ENCODE measurements at places on chromosomes 5 and 9. TPM values are rescaled to one million over a fixed set of nuclear protein-coding genes. Genes with fewer than 3 reads are reported as not detected.

Gene CCDC183
- total RNA-seq, result 0.55 TPM

Gene RNF208
- 0.17 TPM for total RNA-seq

Gene ABITRAM
- 13.1 TPM for total RNA-seq

Gene LCNL1
- 0.26 TPM for total RNA-seq

Gene NMUR2
- not detected for total RNA-seq

Gene GALNT12
- total RNA-seq, result 5.4 TPM

DNA sequence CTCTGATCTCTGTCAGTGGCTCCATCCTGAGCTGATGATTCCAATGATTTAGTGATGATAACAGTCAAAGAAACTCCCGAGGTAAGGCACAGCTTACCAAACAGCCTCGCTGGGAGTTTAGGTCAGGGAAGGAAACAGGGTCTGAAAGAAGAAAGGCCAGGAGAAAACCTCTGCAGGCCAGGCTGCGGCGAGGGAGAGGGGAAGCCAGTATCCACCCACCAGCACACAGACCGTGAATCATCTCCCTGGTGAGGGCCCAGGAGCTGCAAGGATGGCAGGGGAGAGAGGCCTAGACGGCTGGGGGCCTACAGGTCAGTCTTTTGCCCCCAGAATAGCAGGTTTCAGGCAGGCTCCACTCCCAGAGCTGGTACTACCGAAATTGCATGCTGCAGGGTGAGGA, 590.5 kb downstream of the CCDC171 start:
- DNase-seq, result no peak

GRCh38 chr5:13932561-13932960, 11.9 kb downstream of the DNAH5 start:
- DNase-seq, result peak; percentile 18

- peak; percentile 95 for DNase-seq
These were observed 1.4 kb upstream of the CIZ1 start for GRCh38 chr9:128192601-128193371.

GRCh38 chr9:36584620-36585460, 12.1 kb downstream of the MELK start:
- DNase-seq, result peak; percentile 86

DNA sequence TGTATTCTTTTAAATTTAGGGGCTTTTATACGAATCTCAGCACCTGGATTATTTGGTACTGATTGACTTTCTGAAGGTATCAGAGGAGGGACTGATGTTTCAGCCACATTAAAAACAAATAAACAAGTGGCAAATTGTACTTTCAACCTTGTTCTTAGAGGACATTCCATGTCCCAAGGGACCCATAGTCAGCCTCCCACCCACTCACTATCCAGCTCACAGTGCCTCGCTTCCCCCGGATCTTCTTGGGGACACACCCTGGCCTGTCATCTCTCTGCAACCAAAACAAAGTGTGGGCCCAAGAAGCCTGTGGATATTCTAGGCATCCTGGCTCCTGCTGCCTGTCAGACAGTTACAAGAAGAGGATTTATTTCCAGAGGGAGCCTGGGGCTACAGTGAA, 8.8 kb upstream of the BOD1 start:
- no peak for DNase-seq

- peak; percentile 65 for DNase-seq
These were observed 19.8 kb downstream of the IFT74 start for GRCh38 chr9:26975728-26976707.

GRCh38 chr5:158456756-158457155, 597.8 kb upstream of the CLINT1 start:
- peak; percentile 89 for DNase-seq

DNA sequence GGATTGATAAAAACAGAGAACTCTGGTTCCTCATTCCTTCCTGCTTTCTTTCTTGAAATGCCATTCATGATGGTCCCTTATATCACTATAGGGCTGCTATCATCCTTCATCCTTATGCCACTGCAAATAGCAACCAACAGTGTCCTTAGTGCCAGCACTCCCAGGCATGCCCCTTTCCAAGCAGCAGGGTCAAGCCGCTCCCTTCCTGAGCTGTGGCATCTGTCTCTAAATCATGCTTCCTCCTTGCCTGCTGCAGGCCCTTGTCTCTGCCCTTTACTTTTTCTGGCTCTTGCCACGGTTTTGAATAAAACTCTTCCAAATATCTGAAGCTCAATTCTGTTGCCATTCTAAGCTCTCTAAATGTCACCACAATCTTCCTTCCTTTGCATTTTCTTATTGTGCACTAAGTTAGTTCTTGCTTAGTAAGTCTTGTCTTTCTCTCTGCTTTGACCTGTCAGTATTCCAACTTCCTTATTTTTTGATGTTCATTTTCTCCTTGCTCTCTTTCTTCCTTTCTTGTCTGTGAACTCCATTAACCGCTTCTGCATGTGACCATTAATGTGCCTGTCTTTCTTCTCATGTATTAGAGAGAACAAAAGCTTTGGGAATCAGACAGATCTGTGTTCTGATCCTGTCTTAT, 19.9 kb downstream of the TLR4 start:
- no peak for DNase-seq

GRCh38 chr9:125536776-125537175, 170.2 kb downstream of the MAPKAP1 start:
- DNase-seq, result no peak

- no peak for DNase-seq
These were observed 7.2 kb downstream of the RACK1 start for GRCh38 chr5:181236471-181236870.

DNA sequence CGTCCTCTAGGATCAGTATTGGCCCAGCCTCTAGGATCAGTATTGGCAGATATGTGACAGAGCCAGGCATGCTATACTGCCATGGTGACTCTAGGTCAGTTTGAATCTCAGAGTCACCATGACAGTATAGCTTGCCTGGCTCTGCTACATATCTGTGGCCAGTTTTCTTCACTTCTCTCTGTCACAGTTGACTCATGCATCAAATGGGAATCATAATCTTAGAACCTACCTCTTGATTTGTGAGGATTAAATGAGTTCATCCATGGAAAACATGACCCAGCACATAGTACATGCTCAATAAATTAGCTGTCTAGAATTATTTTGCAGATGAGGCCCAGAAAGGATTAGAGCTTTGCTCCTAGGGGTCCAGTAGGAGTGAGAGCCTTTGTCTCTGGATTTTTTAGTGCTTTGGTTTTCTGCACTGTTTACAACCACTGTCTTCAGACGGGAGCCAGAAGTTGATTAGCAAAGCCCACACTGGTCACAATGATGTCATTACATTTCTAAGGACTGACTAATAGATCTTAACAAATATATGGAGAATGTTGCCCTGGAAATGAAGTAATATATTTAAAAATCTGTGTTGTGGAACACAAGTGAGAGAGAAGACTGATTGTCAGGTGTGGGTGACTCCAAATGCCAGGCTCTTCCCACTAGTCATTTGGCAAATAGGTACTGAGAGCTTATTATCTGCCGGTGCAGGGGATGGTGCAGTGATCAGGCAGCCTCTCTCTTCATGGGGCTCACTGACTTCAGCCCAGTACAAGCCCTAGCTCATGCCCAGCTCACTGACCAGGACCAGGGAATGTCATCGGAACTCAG, 76.0 kb downstream of the COL15A1 start:
- DNase-seq, result peak; percentile 97

- no peak for DNase-seq
These were observed 220.8 kb downstream of the PRR16 start for GRCh38 chr5:120684749-120685415.

DNA sequence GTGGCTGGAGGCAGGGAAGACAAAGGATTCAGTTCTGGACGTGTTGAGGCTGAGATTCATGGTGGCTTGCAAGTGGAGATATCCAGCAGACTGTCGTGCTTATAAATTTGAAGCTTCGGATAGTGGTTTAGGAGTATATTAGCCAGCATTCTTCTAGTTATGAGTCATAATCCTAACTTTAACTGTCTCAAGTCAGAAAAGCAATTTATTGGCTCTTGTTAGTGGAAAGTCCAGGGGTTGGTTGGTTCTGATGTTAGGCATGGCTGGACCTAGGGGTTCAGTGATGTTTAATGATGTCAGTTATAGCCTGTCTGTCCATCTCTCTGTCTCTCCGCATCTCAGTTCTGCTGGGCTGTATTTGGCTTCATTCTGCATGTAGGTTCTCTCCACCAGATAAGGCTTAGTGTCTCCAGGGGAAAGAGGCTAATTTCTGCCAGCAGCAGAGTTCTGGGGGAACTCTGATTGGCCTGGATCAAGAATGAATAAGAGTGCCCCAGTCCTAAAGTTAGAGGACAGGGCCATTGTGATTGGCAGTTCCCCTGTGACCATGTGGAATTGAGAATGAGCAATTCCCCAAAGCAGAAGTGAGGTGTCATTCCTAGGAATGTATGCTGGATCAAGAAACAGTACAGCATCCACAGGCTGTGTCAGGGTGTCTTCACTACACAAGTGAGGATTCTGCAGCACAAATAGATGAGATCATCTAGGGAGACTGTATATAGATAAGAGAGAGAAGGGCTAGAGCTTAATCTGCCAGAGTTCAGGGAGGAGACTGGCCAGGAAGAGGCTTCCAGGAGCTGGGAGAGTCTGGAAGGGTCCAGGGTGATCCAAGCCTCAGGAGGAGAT, 72.9 kb upstream of the SHB start:
- peak; percentile 78 for DNase-seq

GRCh38 chr9:694092-694402, 147.4 kb upstream of the DMRT1 start:
- no peak for DNase-seq

DNA sequence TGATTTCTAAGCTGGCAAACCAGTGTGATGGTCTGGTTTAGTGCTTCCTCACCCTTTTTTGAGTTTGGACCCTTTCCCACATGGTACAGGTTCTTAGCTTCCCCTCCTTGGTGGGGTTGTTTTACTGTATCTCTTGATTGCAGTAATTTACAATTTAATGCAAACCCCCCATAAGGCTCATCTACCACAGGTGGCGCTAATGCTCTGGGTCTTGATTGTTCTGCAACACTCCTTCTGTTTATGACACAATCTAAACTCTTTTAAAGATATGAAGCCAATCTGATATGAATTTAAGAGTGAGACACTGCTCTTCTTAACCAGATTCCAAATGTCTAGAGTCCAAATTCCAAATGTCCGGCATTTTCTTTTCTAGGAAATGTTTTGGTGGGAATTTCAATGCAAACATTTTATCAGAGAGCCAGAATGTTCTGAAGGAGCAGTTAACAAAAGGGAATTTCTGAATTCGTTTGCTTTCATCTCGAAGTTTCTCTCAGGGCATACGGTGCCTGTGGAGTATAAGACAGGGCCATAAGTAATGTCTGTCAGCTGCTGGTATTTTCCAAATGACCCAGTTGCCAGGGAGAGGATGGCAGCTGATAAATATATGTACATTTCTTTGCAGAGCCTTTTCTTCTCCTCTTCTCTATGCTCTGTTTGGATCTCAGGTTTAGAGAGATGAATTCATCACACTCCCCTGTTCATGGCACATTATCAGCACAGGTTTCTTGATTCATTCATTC, 246.8 kb downstream of the ARHGAP26 start:
- DNase-seq, result peak; percentile 64

DNA sequence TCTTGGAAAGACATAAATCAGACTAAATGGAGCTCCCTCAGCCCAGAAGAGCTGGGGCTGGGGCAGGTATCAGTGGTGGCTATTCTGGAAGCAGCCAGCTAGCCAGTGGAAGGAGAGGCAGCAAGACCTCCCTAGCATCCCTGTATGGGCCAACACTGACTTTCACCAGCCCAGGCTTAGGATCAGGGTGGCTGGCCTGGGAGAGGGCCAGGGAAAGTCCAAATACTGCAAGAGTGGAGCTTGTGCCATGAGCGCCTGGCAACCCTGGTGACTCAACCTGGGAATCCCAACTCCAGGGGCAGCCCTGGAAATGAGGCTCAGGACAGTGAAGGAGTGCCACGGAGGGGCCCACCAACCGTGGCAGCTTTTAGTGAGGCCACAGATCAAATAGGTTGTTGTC, 7.6 kb upstream of the IRF1 start:
- DNase-seq, result peak; percentile 91

DNA sequence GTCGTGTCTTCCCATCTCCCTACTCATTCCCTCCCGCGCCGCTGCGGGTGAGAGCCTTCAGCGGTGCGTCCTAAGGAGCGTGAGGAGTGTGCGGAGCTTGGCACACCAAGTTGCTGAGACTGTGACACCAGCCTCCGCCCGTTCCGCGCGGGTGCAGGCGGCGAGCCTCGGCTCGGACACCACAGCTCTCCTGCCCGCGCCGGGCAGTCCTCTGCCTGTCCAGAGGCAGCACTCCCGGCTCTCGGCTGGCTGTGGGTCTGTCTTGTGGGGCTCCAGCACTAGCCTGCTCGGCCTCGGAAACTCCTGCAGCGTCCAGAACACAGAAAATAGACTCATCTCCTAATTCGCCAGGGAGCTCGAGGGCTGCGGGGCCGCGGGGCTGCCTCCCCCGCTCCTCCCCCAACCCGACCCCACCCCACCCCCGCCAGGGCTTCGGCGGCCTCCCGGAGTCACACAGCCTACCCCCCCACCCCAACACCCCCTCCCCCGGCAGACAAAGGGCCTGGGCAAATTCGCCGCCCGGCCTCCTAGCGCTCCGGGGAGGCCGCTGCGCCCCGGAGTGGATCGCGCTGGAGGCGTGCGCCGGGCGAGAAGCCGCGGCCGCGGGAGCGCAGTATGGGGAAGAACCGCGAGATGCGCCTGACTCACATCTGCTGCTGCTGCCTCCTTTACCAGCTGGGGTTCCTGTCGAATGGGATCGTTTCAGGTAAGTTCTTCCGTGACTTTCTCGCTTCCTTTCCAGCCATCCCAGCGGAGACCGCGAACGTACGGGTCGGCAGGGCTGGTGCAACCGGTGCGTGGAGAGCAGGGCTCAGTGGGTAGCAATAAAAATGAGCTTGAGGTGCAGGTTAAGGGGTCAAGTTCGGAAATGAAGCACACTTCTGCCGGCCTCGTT, at the start of gene ADAMTS19:
TSS of gene ADAMTS19 (plus strand) at position 522 of the 895 bp plus-strand sequence. CDS start at position 616, 94 bp downstream.
- no peak for DNase-seq

Measured in A172 (cell line).